ENCODE measurements at places on chromosomes 3 and 15.
A peak's percentile ranks its signal among the peaks of the same experiment; 100 is the strongest.

- no peak for DNase-seq
Observed at GRCh38 chr15:33860754-33861153, 107.5 kb upstream of the CHRM5 start.

DNA sequence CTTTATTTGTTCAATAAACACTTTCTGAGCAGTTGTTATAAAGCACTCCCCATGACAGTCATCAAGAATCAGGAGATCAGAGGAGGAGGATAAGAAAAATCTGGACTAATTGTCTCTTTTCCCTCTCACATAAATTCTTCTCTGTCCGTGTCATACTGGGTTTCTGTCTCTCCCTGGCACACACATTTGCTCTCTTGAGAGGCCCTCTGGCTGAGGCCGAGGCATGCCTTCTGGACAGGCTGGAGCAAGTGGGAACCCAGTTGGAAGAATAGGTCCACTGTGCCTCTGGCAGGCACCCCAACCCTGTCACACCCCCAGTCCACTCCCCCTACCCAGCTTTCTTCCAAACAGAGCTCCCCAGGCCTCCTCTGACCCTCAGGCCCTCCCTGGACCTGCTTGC is 315.8 kb downstream of the UACA start:
- DNase-seq, result no peak

- DNase-seq, result peak; percentile 54
Observed at GRCh38 chr3:114179575-114179974, 723 bp upstream of the DRD3 start.

GRCh38 chr3:191425322-191425734 is 35.6 kb upstream of the PYDC2 start:
- no peak for DNase-seq

GRCh38 chr3:194885766-194886165 is 200.1 kb downstream of the FAM43A start:
- DNase-seq, result no peak

DNA sequence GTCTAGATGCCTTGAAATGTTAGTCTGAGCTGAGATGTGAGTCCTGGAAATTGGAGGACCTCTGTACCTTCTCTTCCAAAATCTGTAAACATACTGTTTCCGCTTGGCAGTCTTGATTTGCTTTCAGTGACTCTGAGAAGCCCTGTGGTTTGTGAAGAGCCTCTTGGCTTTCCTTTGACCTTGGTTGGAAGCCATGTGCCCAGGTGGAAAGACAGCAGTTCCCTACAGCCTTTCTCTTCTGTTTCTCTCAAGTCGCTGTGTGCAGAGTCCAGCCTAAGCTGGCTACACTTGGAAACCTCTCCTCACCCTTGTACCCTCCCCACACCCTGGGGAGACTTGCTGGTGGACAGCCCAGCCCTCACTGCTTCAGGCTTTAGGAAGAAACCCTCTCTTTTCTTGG is 129.8 kb upstream of the CTDSPL start:
- DNase-seq, result no peak

DNA sequence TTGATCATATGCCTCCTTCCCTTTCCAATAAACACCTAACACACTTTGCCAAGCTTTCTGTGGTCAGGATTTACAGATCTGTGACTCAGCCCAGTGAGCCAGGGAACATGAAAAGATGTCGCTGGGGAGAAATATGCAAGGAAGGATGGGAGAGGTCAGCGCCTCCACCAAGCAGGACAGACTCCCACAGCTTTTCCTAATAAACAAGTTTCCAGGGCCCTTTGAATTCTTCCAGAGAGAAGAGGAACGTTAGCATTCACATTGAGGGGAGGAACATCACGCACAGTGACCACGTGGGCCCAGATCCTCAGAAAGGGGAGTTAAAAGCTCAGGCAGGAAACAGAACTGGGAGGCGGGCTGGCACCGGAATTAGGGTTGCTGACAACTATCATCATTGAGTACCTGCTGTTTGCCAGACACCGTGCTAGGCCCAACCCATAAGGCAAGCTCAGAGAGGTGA is 33.3 kb upstream of the MRPS22 start:
- no peak for DNase-seq

DNA sequence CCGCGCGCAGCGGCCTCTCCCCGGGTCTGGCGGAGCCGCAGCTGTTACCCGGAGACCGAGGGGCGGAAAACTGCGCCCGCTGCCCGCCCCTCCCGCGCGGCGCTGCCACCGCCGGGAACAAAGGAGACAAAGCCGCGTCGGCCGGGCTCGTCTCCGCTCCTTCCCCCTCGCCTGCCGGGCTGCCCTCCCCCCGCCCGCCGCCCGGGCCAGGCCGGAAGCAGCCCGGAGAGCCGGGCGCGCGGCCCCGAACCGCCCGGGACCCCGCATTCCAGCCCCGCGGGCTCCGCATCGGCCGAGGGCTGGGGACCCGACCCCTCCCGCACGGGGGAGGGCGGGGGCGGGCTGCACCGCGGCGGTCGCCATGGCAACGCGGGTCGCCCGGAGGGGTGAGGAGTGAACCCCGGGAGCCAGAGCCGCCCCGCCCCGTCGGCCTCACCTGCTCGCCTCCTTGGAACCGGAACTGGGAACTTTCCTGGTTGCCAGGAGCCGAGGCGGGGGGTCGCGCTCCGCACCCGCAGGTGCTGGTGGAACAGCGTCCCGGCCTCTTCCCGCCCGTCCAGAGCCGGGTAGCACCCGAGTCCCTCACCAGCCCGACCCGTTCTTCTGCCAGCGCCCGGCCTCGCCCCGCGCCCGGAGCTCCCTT is 448 bp downstream of the PLXNB1 start:
- peak; percentile 44 for DNase-seq

GRCh38 chr15:41523097-41523496 is 9.5 kb upstream of the LTK start:
- DNase-seq, result no peak

GRCh38 chr15:61047783-61048182 is 181.3 kb downstream of the RORA start:
- DNase-seq, result no peak

- DNase-seq, result no peak
Observed at GRCh38 chr3:25386686-25387255, 41.3 kb upstream of the RARB start.

- DNase-seq, result no peak
Observed at GRCh38 chr15:52180196-52180835, 10.9 kb downstream of the GNB5 start.

DNA sequence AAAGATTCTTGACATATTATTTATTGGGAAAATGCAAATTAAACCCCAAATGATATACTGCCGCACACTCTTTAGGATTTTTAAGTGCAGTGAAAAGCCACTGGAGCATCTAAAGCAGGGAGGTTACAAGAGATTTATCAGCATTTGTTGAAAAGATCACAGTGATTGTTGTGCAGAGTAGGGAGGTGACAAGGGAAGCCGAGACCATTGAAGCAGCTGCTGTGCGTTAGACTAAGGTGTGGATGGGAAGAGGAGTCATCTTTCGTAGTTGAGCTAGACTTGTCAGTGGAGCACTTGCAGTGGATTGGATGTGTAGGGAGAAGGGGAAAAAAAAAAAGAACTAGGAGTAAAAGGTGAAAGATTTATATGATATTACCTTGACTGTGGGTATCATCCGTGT is 854.6 kb downstream of the NTRK3 start:
- DNase-seq, result no peak

DNA sequence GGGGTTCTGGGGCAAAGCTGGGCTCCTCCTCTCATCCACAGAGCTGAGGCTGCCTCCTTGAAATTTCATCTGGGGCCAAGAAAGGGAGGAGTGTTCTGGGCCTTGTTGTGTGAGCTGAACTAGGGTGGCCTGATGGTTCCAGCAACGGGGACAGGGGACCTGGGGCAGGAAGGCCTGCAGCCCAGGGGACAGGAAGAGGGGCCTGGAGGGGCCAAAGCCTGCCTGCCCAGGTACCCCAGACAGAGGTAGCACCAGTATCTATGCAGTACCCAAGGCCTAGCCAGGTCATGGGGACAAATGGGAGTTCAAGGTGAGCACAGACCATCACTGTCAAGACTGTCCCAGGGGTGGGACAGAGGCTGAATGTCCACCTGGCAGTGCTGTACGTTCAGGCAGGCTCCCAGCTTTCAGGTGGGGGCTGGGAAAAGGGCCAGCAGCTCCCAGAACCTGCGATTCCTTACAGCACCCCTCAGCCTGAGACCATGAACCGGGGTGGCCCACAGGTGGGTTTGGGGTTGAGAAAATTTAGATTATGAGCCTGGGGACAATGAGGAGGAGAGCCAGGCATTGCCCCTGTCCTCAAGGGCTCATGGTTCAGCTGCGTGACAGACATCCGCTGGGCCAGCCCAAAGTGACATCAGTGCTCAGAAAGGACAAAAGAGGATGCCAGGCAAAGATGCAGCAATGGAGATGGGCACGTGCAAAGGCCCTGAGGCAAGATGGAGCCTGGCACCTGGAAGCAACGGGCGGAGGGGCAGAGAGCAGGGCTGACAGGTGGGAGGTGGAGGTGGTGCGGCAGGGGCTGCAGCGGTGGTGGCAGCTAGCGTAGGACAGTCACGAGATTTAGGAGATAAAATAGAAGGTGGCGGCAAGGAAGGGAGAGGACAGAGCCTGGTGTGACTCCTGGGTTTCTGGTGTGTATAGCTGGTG is 28.0 kb downstream of the PSTPIP1 start:
- DNase-seq, result no peak

DNA sequence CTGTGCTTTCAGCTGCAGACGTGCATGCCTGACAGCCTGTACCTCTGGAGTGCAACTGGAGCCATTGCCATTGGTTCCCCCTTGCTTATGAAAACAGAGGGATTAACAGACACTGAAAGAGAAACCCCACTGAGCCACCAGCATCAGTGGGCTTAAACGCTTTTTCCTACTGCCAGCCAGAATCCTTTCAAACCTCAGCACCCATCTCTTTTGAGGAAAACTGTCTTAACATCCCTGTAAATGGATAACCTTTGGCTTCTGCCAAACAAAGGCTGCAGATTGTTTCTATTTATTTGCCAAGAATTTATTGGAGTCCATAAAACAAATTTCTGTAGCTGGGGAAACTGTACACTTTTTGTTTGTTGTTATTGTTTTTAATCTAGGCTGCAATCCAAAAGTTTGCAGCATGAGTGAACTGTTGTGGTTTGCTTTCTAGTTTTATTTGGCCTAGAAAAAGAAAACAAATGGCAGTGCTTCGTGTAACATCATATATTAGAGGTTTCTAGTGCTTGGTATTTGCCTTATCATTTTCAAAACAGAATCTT is 369.2 kb upstream of the IL12A start:
- DNase-seq, result no peak

GRCh38 chr15:92611995-92612745 is 43.4 kb downstream of the FAM174B start:
- no peak for DNase-seq

- no peak for DNase-seq
Observed at GRCh38 chr15:79640206-79640605, 208.1 kb downstream of the MINAR1 start.

- no peak for DNase-seq
Observed at GRCh38 chr3:174498638-174499037, 360.5 kb upstream of the NAALADL2 start.

- DNase-seq, result no peak
Observed at GRCh38 chr3:103319912-103320311, 885.1 kb downstream of the ZPLD1 start.

DNA sequence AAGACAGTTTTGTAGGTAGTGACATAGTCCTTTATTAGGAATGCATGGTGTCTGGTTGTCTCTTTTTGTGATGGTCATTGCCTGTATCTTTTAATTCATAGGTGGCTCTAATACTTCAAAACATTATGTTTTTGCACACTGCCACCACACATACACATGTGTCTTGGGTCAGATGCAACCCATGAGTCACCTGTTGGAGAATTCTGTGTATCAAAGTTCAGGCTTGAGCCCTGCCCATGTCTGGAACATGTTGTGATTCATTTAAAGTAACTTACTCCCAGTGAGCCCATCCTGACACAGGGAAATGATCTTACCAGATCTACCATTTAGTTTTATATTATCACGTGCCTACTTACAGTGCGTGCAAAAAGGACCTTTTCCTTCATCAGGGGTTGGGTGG is 142.7 kb downstream of the GHSR start:
- no peak for DNase-seq

DNA sequence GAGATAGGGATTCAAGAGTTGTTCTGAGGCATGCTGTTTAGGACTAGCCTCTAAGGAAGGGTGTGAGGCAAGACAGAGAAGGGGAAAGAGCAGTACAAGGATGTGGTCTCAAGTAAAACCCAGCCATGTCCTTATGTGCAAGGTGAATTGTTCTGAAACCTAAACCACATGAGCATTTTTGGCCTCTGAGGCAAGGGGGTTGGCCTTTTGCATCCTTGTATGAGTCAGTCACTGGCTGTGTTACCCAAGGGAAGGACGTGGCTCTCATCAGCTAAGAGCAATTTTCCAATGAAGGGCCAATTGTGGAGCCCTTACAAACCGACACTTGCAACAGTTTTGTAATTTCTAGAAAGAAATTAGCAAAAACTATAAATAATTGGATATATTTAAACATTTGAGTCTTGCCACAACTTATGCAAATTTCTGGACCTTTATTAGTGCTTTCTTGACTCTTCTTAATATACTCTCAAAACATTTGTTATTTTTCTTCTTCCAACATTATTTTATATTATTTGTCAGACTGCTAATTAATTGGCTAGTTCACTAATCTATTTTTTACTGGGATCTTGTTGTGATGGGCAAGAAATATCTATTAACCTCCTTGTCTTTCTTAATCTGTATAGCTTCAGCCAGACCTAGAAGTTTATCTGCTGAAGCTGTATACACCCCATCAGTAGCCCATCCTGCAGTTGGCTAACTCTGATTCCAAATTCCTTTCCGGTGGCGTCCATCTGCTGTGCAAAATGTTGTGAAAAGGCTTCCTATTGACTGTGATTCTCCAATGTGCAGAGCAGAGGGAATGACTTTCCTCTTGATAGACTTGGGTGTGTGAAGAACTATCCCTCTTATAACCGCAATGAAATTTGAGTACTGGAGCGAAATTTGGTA is 97.7 kb upstream of the P2RY1 start:
- no peak for DNase-seq

- DNase-seq, result peak; percentile 28
Observed at GRCh38 chr3:154180836-154181691, 59.9 kb downstream of the ARHGEF26 start.

- DNase-seq, result no peak
Observed at GRCh38 chr3:82128271-82128670, 366.8 kb upstream of the GBE1 start.

- no peak for DNase-seq
Observed at GRCh38 chr15:75030023-75030413, 6.6 kb downstream of the PPCDC start.

DNA sequence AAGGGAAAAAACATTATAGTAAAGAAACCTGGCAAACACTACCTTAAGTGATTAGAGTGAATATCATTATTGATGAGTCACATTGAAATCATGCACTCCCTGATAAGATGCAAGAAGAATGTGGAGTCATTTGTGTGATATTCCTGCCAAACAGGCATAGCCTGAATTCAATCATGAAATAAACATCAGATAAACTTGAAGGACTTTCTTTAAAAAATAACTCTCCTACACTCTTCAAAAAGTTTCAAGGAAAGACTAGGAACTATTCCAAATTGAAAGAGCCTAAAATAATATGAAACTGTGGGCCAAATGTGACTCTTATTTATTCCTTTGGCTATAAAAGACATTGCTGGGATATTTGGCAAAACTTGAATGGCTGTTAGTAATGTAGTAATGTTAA is 625.7 kb upstream of the LMCD1 start:
- no peak for DNase-seq
